Activated CD4-positive, alpha-beta T cell treated with anti-CD3 and anti-CD28 coated beads for 1 hour (primary cell): ENCODE measurements at places on chromosomes 6 and 20.

DNA sequence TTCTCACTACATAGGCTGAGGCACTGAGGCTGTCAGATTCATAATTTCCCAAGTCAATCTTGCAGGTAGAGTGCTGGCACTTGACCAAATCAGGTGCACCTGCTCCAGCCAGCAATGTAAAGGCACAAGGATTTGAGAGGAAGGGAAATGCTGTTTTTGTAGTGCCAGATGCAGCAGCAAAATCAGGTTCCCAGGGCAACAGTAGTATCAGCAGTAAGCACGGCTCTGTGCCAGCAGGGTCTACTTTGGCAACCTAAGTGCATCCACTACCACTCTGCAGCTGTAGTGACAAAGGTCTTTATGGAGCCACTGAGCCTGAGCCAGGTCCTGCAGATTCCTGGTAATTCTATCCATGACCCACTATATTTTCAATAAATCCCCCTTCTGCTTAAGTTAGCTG is 329.5 kb downstream of the TPBG start:
- DNase-seq: no peak

DNA sequence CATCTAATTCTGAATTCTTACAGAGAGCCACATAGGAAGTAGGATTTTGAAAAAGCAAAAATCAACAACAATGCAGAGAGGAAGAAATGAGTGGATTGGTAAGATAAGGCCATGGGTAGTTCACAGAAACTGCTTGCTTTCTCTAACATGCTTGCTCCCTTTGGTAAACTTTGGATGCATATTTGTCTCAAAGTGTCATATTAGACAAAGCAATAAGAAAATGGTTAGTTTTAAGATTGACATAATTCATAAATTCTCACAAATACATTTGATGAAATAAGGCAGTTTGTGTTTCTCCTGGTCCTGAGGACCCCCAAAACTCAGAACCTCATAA is 31.7 kb downstream of the UTRN start:
- DNase-seq: no peak

GRCh38 chr6:143745166-143746133 is 67.7 kb downstream of the PHACTR2 start:
- no peak for DNase-seq

GRCh38 chr6:162854734-162855191 is 127.0 kb downstream of the PACRG start:
- DNase-seq: no peak

- no peak for DNase-seq
These were observed 110.2 kb upstream of the RREB1 start for GRCh38 chr6:6997263-6998193.

DNA sequence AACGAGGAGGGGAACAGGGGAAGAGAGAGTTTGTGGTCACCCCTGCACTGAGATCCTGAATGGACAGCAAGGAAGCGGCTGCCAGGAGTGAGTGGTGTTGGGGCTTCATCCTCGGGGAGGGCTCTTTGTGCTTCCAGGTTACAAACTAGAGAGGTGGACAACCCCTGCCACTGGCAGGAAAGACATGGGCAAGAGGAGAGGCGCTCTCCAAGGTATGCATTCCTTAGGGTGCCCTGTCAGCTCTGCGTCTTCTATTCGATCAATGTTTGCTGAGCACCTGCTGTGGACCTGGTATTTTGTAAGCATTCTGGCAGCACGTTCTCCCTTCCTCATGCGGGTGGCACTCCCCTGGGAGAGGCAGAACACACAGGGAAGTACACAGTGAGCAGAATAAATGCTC is 93.6 kb downstream of the CDH4 start:
- DNase-seq: no peak

DNA sequence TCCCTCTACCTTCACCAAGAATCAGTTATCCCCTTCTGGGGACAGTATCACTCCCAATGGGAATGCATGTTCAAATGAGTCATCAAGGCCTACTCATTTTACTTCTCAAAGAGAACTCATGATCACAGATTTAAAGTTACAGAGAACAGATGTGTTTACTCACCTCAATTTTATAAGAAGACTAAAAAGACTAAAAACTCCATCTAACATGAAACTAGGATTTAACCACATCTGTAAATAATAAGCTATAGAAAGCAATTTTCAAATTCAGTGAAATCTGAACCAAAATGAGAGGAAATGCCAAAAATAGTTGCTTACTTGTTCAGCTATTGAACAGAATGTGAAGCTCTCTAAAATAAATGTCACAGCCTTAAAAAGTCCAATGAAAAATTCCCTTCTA is 300.1 kb upstream of the KCNQ5 start:
- no peak for DNase-seq

GRCh38 chr6:36121787-36122494 is 8.4 kb upstream of the MAPK13 start:
- no peak for DNase-seq

DNA sequence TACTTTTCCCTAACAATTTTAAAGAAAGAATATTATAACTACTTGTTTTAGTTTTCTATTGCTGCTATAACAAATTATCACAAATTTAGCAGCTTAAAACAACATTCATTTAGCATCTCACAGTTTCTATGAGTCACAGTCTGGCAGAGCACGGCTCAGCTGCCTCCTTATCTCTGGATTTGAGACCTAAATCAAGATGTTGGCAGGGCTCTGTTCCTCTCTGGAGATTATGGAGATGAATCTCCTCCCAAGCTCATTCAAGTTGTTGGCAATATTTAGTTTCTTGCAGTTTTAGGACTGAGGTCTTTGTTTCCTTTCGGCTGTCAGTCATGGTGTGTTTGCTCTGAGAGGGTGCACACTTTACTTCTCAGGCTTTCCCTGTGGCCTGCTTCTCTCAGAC is 1065.8 kb upstream of the EYS start:
- no peak for DNase-seq

DNA sequence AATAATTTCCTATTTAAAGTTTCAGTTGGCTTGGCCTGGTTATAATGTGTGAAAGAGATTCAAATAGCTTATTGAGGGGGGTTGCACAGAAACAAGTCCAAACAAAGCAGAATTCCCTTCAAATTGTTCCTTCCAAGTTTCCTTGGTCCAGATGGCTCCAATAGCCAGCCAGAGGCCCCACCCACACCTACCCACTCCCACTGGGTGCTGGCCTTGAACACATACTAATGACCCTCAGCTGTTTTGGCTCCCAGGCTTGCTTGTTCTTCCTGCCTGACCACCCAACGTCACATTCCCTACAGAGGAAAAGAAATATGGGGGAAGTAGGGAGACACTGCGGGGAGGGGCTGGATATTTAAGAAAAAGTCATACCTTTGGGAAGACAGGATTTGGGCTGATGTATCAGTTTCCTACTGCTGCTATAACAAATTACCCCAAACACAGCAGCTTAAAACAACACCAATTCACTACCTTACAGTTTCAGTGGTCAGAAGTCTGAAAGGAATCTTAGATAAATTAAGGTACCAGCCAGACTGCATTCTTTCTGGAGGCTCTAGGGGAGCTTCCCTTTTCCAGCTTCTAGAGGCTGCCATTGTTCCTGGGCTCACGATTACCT is 95.7 kb downstream of the COL21A1 start:
- no peak for DNase-seq

GRCh38 chr20:11140359-11140758 is 466.6 kb upstream of the JAG1 start:
- DNase-seq: no peak

DNA sequence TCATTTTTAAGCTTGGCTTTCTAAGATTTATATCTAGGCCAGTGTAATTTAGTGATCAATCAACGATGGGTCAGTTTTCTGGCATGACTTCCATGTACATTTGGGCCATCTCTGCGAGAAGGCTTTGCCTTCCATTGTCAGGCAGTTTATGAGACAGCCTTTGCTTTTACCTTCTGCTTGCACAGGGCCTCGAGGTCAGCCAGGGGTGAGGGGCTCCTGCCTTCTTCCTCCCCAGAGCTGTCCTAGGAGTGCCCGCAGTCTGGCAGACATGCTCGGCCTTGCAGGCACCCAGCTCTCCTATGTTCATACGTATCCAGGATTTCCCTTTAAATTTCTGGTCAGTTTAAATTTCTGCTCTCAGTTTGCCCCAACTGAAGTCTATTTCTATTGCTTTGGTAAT is 367.2 kb downstream of the SMOC2 start:
- DNase-seq: no peak

DNA sequence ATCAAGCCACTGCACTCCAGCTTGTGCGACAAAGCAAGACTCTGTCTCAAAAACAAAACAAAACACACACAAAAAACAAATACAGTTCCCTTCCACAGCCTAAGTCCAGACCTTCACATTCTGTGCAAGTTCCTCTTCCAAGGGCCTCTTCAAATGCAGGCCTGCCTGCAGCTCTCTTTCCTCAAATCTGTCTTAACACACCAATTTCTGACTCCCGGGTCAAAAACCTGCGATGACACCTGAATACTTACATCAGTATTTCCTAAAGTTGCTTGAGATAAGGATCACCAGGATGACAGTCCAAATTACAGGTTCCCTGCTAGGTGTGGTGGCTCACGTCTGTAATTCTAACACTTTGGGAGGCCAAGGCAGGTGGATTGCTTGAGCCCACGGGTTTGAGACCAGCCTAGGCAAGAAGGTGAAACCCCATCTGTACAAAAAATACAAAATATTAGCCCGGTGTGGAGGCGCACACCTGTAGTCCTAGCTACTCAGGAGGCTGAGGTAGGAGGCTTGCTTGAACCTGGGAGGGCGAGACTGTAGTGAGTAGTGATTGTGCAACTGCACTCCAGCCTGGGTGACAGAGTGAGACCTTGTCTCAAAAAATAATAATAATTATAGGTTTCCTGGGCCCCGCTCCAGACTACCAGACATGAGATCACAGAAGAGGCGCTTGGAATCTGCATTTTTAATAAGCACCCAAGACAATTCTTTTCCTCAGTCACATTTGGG is 8.8 kb upstream of the PARD6B start:
- no peak for DNase-seq

DNA sequence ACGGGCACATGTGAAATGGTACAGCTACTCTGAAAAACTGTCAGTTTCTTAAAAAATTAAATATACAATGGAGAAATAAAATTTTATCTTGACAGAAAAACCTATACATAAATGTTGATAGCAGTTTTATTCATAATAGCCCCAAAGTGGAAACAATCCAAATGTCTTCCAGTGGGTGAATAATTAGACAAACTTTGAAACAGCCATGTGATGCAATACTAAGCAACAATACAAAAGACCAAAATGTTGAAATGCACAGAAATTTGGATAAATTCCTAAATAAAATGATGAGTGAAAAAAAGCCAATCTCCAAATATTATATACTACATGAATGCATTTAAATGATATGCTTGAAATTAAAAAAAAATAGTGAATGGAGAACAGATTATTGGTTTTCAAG is 523.1 kb downstream of the HTR1B start:
- no peak for DNase-seq

DNA sequence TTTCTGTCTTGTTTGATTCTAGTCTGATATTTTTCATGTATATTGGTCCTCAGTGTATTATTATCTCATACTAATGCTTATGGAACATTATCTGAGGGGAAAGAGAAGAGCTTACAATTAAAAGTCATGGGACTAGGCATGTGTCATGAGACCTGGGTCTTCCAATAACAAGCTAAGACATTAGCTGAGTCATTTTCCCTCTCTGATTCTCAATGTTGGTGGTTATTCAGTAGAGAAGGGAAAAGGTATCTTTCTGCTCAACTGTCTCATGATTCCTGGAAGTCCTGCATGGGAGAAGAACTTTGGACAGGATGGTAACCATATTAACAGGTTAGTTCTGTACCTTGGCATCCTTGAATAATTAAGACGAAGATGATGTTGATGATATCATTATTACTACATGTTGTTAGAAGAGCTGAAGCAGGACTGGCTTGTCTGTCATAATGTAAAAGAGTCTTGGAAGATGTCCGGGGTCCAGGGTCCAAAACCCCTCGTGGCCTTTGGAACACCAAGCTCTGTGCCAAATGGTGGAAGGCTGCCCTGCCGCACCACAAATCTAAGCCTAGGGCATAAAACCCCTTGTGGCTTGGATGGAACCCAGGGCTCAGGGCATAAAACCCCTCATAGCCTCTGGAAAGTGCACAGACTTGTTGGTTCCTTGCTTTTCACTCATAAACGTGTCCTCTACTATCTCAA is 19.1 kb downstream of the TRIM38 start:
- no peak for DNase-seq

DNA sequence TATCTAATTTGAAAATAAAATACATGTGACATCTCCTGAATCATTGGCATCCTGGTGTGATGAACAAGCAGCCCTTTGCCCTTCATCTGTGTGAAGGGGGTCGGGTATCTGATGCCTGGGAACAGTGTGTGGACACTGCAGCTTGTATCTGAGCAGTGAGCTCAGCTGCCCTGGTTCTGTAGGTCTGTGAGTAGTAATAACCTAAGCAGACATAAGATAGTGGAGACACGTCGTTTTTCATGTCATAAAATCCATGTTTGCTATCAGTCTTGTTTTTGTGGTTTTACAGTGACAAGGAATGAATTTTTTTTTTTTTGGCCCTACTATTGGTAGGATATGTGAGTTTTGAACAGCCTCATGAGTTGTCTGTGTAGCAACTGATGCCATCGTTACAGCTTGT is 133.0 kb downstream of the JARID2 start:
- no peak for DNase-seq

GRCh38 chr20:49280463-49281058 is 2.7 kb upstream of the ZNFX1 start:
- DNase-seq: no peak

DNA sequence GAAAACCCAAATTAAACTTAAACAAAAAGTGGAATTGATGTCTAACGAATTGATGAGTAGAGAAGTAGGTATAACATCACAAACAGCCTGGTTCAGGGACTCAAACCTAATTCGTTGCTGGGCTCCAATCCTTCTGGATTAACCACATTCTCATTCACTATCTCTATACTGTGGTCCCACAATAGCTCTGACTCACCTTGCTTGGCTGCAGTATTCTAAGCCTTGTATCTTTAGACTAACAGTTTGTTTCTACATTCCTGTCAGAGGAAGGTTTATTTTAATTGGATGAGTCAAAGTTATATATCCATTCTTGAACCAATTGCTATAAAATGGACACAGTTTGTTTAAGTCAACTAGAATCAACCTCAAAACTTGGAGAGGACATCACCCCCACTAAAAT is 530.5 kb upstream of the PTCHD4 start:
- DNase-seq: no peak

- DNase-seq: no peak
These were observed 250.9 kb upstream of the PDE10A start for GRCh38 chr6:165913676-165914570.

DNA sequence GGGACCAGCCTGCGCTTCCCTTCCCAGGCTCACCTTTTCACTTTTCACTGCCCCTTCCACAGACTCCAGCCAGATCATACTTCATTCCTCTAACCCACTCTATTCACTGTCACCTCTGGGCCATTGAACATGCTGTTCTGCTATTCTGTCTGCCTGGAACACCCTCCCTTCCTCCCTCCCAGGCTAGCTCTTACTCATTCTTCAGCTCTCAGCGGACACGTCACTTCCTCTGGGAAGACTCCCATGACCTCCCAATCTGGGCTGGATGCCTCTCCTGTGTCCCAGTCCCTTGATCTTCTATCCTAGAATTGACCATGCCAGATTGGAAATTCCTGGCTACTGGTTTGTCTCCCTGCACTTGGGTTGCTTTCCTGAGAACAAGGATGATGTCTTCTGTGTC is 5.0 kb downstream of the SLC12A5 start:
- no peak for DNase-seq
